ENCODE measurements at places on chromosomes 2 and 18.

- no peak for DNase-seq
Measured at GRCh38 chr2:2974982-2975381, 402.6 kb downstream of the EIPR1 start.

DNA sequence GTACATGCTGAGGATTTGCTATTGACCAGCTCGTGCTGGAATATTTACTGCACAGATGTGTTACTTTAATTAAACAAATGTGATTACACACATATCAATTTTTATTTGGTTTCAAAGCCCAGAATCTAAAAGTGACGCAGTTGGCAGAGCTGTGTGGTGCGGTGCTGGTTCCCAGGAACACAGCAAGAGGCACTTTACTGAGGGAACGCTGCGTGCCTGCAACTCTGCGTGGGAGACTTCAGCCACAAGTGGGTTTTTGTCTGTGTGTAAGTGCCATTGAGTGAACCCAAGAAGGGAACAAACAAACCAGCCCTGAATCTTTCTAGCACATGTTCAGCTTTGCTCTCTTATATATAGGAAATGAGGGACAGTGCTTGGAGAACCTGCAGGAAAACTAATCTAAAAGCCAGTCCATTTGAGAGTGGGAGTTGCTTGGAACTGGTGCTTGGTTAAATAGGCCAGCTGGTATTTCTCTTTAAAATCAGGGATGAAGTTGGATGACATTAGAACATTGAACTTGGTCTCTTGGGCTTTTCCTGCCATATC, 196.6 kb upstream of the CELF4 start:
- no peak for DNase-seq

- DNase-seq: no peak
Measured at GRCh38 chr2:7009207-7009911, 92.1 kb downstream of the RNF144A start.

GRCh38 chr18:79693561-79694205, 14.1 kb downstream of the CTDP1 start:
- DNase-seq: no peak

GRCh38 chr18:10524507-10525370, 1.1 kb upstream of the NAPG start:
- DNase-seq: no peak

Data from left kidney (tissue), 8 donors.